8988T (cell line): ENCODE measurements at places on chromosomes 1 and 21.

DNA sequence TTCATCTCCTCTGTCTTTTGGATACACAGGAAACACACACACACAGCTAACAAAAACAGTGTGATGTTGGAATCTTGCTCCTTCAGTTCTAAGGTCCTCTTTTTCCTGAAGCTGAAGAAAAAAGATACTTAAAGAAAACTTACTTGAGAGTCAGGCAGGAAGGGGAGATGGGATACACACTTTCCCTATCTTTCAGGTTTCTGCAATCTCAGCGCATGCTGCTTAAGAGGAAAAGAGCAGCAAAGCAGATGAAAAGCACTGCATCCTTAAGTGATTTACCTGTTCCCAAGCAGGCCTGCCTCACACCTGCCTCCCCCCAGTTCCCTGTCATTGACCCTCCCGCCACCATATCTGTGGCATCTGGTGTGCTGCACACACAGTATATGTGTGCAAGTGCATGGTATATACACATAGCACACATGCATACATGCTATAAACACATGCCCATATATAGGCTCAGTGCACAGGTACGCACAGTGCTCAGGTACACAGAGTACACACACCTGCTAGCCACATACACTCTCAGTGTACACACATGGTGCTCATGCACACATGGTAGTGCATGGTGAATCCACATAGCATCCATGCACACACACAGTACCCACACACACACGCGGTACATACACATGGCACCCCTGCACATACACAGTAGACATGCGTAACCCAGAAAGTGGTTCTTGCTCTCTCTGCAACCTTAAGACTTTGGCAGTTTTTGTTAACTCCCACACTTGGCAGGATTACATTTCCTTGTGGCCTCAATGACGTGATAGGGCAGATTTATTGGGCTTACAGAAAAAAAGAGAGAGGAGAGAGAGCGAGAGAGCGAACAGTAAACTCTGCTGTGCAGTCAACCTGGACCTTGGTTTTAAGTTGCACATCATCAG, 166.9 kb downstream of the TOMM20 start:
- DNase-seq = no peak

- no peak for DNase-seq
Measured at GRCh38 chr21:24023402-24023801, 1583.9 kb downstream of the MRPL39 start.

DNA sequence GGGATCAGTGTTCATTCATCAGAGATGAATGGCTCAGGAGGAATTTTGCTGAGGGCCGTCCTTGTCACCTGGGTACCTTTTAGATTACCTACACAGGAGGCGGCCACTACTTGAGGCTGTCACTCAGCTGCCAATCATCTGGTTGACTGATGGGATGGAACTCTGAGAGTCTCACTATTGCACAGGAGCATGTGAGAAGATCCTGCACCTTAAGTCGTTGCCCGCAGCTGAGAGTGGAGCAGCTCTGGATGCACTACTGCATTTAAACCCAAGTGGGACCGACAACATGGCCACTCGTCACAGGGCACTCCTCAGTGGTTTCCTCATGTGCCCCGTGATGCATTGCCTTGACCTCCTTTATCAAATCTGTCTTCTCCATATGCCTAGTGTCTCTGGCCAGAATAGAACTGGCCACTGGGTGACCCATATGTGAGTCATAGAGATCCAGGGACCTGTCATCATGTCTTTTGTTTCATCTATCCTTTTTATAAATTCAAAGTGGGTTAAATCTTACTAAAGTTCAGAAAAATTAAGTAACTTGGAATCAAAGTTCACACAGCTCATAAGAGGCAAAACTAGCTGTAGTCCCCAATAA, 165.5 kb downstream of the ZSCAN20 start:
- no peak for DNase-seq

DNA sequence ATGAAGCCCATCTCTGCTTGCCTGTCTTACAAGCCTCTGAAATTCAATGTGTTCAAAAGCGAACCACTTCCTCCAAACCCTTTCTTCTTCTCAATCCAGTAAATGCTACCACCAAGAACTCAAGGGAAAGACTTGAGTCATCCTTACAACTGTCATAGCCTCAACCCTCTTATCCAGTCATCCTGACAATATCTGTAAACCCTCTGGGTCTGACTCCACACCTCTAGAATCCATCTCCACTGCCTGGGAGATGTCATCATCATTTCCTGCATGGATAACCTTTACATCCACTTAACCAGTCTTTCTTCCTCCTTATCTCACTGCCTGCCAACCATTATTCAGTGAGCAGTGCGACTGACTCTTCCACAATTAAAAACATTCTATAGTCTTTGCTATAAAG, 441.1 kb downstream of the SETD4 start:
- DNase-seq = no peak

GRCh38 chr1:17007121-17007520, 4.6 kb downstream of the ATP13A2 start:
- no peak for DNase-seq

DNA sequence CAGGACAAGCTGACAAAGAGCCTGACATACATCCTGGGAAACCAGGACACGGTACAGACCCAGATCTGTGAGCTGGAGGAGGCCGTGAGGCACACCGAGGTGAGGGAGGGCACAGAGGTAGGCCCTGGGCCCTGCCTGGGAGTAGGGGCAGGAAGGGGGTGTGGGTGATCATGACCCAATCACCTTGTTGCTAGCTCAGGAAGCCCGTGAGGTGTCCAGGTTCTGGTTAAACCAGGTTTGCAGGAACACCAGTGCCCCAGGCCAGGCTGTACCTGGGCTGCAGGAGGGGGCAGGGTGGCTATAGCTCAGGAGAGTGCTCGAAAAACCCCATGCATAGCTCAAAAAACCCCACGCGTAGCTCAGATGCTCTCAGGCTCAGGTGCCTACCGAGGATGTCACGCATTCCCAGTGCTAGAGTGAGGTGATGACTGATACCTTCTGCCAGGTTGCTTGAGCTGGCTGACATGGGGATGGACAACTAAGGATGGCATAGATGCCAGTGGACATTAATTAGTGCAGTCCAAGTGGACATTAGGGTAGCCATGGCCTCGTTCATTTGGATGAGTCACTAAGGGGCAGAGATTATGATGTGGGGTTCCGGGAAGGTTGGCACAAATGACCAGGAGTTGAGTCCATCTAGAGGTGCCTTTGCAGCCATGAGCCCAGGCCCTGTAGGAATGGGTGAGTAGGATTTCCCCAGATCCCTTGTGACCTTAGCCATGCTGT, 3.7 kb downstream of the TRIM46 start:
- peak; percentile 24 for DNase-seq

DNA sequence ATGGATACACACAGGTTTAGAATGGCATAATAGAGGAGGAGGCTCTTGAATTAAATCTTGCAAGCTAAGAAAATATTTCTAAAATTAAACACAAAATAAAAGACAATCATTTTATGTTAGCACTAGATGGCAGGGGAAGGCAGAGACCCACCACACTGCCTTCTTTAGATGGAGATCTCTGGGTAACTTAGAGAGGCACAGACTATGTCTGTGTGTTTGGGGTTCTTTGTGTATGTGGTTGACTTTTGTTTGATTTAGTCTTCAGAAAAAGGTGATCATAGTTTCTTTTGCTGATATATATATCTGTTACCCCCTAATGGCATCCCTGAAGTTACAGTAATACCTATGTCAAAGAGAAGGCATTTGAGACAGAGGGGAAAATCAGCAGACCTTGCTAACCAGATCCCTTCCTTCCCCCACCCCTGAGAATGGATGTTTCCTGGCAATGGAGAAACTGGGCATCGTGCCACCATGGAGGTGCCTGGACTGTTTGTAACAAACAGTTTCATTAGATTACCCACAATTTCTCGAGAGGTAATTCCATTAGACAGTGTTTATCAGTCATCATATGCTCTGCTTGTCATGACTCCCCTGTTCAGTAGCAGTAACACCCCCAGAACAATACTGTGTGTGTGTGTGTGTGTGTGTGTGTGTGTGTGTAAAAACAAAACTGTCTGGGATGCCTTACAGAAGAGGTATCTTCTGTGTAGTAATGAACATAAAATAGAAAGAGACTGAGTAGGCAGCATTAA, 228.3 kb upstream of the DEPDC1 start:
- no peak for DNase-seq

DNA sequence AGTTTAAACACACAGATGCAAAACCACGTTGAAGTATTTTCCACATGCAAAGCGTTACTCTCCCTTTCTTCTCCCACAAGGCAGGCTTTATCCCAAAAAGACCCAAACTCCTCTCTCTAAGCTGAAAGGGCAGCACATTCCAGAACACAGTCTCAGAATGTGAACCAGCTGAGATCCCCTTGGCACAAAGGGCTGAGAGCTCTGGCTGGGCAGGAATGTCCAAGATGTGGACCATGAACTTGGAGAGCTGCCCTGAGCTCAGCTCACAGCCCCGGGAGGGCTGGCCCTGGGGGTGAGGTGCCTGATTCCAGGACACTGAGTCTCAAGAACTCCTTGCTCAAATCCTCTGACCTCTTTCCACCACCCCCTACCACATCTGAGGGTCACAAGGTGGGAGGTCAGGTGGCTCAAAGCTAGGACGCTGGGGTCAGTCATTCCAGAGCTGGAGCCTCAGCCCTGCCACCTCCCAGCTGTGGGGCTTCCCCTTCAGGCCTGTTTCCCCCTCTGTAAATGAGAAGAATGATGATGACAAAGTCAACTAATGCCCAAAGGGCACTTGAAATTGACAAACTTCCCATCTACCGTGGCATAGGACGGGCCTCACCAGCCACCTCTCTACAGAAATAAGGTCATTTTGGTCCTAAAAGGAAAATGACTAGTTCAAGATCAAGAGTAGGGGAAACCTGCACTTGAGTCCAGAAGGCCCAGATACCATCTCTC, 11.5 kb downstream of the ALDH4A1 start:
- DNase-seq = no peak

DNA sequence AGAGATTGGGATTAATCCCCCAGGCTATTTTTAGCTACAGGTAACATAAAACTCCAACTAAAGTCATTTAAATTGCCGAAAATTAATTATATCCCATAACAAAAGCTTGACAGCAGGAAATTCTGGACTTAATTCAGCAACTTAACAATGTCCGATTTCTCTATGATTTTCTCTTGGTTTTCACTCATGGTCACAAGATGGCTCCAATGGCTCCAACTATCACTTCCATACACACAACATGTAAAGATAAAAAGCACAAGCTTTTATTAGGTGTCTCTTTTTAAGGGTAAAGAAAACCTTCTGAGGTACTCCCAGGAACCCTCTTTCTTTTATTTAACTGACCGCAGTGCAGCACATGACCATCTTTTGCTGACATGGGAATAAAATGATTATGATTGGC, 363.5 kb upstream of the PTBP2 start:
- no peak for DNase-seq

DNA sequence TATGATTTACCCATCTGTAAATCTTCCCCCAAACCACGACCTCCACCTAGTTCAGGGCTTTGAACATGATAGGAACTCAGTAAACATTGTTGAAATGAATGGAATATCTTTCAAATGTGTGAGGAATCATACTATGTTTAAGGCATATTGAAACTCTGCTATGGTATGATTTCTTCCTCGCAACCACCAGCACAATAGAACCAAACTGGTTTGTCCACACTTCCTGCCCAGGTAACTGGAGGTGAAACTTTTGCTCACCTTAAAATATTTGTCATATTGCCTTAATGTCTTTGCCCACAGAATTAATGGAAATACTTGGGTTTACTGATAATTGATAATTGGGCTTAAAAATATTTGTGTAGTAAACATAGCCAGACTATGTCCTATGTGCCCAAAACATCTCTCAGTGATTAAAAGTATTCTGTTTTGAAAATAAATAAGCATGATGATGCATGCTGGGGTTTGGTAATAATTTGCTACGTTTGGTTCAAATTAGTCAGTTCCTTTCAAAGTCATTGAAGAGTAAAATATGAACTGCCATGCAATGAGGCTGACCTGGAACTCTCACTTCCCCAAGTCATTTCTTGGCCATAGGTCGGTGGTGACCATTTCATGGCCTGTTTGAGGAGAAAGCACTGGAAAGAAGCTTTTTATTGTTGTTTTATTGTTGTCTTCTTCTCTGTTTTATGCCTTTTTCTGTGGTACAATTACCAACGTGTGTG, 73.3 kb downstream of the TNFSF18 start:
- no peak for DNase-seq

DNA sequence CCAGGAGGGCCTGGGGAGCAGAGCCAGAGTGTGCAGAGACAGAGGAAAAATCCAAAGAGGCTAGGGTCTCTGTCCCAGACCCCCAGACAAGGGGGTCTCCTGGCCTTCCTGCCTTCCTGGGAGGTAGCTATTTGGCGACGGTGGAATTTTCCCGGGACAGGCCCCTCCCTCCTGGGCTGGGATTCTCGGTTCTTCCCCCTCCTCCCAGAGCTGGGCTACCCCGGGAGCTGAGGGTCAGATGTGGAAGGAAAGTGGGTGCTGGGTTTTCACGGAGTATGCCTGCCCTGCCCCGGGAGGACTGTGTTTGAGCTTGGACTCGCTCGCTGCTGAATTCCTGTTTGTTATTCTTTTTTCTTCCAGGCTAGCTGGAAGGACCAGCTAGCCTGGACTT, 759 bp downstream of the AMPD2 start:
- peak; percentile 68 for DNase-seq

DNA sequence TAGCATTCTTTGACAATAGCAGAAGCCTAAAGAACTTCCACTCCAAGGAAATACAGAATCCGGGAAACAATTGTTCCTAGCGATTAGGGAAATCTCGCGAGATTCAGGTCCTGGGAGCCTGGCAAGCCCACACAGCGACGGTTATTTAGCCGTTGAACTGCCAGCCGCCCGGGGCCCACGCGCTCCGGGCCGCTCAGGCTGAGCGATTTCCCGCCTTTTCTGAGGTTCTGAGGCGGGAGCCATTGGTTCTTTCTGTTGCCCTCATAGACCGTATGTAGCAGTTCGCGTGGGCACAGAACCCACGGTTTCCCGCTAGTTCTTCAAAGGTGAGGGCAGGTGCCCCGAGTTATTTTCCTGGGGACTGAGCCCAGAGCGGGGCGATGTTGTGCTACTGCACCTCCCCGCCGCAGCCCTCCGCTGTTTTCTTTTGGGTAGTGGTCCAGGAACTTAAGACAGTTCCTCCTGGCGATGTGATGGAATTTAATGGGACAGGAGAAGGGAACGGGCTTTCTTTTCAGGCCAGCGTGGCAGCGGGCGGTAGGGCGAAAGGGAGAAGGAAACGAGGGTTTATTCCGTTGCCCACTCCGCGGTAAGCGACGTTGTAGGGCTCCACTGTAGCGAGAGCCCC, at the start of gene SYCP1:
SYCP1 (plus strand) TSS at position 171 of the 628 bp plus-strand sequence. CDS start 602 bp downstream, outside the sequence.
- no peak for DNase-seq

- no peak for DNase-seq
Measured at GRCh38 chr1:107874221-107874620, 90.8 kb downstream of the VAV3 start.

DNA sequence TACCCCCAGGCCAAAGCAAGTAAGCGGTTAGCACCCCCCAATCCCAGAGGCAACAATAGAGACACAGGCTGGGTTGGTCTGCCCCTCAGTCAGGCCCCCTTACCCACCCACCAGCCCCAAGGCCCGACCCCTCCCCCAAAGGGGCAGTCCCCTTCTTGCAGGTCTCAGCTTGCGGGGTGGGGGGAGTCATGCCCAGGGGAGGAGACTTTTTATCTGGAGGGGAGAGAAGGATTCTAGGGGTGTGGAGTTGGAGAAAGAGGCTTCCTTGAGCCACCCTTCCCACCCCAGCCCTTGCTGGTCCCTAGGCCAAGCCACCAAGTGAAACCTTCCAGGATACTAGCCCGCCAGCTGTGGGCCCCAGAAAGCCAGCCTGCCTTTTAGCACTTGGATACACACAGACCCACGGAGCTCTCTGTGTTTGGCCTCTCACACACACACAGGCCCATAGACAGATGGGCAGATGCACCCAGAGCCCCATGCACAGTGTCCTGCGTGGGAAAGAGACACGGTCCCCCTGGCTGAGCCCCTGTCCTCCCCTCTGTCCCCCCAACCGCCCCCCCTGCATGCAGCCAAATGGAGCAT, 7.1 kb downstream of the TMEM54 start:
- no peak for DNase-seq

- no peak for DNase-seq
Measured at GRCh38 chr1:100474834-100475233, 63.1 kb upstream of the GPR88 start.
